ENCODE measurements at places on chromosomes 1 and 21.

DNA sequence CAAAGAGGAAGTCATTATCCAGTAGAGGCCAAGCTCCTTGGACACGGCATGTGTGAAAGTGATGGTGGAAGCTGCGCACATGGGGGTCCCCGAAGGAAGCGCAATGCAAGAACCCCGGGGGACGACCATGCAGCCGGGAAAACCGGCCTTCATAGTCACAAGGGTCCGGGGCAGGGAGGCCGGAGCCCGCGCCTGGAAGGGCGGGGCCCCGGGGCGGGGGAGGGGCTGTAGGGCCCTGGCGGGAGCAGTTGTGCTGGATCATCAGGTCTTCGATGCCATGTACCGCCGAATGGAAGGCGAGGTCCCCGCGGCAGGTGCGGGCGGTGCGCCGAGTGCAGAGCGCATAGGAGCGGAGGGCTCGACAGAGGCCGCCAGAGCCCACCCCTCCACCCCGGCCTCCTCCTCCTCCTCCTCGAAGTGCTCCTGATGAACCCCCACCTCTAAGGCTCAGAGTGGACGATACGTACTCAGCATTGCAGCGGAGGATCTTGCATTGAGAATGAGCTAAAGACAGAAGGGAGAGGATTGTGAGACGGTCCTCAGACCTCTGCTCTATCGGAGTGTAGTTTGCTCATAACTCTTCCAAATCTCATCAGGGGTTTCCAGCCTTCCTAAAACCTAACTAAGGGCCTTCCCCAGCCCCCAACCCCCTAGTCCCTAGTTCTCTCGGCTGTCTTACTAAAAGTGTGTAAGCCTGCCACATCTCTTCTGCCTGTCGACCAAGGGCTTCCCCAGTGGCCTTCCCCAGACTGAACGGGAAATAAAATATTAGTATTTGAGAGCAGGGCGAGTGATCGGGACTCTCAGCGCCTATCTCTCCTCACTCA is 2.1 kb downstream of the HJV start:
- no peak overlapping the region for H3K27ac ChIP-seq
- H3K27me3 ChIP-seq, result peaks cover 2% of the 10 kb centered on the region
- no peaks in the 10 kb centered on the region for H3K36me3 ChIP-seq
- peaks cover 11% of the 10 kb centered on the region for H3K4me1 ChIP-seq

DNA sequence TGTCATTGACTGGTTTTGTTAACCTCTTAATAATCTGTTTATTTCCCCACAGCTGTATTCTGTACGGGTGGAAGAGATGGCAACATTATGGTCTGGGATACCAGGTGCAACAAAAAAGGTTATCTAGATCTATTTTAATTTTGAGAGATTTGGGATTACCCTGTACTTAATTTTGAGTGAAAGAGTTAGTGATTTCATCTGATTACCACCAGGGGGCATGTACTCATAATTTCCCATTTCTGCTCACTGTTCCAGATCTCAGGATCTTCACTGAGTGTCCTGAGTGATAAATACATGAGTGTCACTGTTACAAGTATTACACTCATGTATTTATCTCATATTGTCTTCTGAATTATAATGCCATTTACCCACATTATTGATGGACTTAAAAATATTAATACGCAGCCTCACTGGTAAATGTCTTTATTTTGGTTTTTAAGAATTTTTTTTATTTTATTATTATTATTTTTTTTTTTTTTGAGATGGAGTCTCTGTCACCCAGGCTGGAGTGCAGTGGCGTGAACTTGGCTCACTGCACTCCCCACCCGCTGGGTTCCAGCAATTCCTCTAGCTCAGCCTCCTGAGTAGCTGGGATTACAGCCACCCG is 27.4 kb downstream of the DTL start:
- H3K36me3 ChIP-seq, result no peaks in the 10 kb centered on the region
- H3K4me1 ChIP-seq, result no peaks in the 10 kb centered on the region
- no peak overlapping the region for H3K27ac ChIP-seq
- DNase-seq, result no peak
- no peak overlapping the region for H3K4me3 ChIP-seq
- H3K27me3 ChIP-seq, result no peaks in the 10 kb centered on the region

- no peak overlapping the region for H3K27ac ChIP-seq
- DNase-seq, result no peak
- H3K27me3 ChIP-seq, result no peaks in the 10 kb centered on the region
- H3K4me1 ChIP-seq, result no peaks in the 10 kb centered on the region
Measured at GRCh38 chr1:74714429-74715235, 18.2 kb downstream of the CRYZ start.

DNA sequence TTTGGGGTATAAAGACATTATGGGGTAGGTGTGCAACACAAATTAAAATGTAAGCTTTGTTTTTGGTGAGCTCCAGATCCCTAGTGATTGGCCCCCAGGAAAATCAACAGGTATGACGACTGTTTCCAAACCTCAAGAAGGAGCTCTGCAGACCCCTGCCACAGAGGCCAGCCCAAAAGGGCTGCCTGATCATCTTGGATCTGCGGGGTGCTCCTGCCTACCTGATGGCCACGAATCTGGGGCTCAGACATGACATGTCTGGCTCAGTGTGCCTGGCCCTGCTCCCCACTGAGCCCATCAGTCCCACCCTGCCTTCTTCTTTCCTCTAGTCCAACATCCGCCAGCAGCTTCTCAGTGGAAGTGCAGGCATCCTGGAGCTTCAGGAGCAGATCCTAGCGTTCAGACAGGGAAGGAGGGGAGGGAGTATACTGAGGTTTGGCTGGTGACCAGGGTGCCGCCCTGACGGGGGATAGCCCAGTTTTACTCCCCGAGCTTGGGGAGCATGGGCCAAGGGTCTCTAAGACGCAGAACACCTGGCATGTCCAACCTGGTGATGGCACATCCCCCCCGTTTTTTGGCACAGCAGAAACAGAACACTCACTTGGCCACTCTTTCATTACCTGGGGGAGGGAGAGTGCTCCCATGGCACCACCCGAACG is 31.8 kb downstream of the ZNF496 start:
- no peak overlapping the region for H3K4me3 ChIP-seq
- no peak overlapping the region for H3K27ac ChIP-seq
- DNase-seq, result no peak
- peaks cover 4% of the 10 kb centered on the region for H3K27me3 ChIP-seq

DNA sequence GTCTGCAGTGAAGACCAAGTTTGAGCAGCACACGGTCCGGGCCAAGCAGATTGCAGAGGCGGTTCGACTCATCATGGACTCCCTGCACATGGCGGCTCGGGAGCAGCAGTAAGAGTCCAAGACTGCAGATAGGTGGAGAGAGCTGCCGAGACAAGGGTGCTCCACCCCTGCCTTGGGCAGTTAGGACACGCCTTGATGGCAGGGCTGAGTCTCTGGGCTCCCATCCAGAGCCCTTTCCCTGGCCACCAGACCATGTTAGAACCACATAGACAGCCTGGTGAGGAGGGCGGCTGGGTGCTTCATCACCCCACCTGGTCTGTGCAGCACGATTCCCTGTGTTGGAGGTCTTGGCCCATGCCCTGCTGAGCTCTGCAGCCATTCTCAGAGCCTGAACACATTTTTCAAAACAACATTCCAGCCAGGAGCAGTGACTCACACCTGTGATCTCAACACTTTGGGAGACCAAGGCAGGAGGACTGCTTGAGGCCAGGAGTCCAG is 17.3 kb upstream of the MIIP start:
- no peak overlapping the region for H3K27ac ChIP-seq
- H3K4me1 ChIP-seq, result no peaks in the 10 kb centered on the region
- no peaks in the 10 kb centered on the region for H3K27me3 ChIP-seq

DNA sequence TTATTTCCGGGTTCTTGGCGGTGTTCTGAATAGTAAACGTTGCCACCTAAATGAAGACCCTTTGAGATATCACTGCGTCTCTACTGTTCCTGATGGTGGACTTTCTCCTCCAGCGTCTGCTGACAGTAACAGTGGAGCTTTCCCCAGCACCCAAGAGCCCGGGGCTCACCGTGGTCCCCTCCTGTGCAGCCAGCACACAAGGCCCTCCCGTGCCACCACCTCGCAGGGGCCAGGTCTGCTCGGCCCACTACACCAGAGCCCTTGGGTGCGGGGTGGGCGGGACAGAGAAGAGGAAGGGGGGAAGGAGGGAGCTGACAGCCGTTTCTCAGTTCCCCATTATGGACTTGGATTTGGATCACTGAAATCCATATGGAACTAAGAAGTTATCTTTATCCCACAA is 61.2 kb upstream of the TRAPPC10 start:
- DNase-seq, result no peak
- H3K4me3 ChIP-seq, result no peak overlapping the region
- H3K27ac ChIP-seq, result no peak overlapping the region
- no peaks in the 10 kb centered on the region for H3K27me3 ChIP-seq

- peak overlapping the region; percentile 94 for H3K27ac ChIP-seq
- no peaks in the 10 kb centered on the region for H3K27me3 ChIP-seq
- peaks cover 24% of the 10 kb centered on the region for H3K36me3 ChIP-seq
- no peak for DNase-seq
- H3K4me3 ChIP-seq, result no peak overlapping the region
Measured at GRCh38 chr1:15951341-15952153, 24.4 kb downstream of the ZBTB17 start.
